ENCODE measurements at places on chromosomes 1 and 21.
A peak's percentile ranks its signal among the peaks of the same experiment; 100 is the strongest.

DNA sequence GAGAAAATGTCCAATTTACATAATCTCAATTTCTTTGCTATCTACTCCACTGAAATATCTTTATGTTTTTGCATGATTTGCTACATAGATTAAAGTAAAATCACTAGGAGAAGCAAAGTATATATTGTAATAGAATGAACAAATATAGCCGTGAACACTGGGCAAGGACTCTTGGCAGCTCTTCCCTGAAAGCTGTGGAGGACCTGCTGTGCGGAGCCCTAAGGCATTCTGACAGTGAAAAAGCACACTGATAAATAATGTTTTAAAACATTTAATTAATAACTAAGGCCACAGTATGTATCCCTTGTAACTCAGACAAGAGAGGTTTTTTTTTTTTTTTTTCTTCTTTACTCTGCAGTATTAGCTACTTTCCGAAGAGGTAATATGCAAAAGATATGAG, 256.1 kb upstream of the DPYD start:
- DNase-seq: no peak

DNA sequence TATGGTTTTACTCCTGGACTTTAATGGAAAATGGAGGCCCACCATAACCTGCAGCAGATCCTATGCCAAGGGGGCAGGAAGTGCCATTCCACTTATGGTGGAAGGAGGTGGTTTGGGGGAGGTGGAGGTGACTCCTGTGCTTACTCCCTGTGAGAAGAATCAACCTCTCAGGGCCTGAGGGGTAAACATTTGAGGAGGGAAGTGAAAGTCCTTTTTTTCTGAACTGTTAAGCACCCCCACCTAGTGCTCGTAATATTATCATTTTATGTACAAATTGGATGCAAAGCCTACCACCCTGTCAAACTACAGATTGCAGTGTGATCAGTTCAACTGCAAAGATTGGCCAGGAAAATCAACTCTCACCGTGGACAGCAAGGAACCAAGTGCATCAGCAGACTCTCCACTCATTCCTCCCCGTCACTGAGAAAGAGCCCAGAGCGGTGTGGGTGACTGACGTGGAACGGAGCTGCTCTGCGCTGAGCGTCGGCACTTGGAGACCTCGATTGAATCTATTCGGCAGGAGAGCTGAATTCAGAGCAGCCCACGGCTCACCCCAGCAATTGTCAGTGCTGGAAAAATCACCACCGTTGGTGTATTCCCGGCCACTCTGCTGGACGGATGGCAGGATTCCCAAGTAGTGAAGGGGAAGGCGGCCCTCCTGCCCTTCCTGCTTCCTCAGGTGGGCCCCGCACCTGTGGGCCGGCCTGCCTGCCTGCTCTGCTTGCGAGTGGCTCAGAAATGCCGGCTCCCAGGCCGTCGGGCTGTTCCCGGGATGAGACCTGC, 46.8 kb upstream of the COX20 start:
- no peak for DNase-seq

DNA sequence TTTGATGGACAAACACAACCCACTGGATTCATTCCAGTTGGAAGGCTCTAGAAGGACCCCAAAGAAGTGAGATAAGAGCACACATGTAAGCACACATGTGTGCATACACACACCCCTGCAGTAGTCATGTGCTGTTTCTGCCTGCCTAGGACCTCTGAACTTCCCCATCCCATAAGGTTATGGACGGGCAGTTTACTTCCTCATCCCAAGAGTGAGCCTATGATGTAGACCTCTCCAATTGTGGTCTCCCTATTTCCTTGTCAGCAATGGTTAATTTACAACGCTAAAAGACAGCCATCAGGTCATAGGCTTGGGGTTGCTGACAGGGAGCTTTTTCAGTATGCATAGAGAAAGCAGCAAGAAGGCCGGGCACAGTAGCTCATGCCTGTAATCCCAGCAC, 15.4 kb upstream of the ADAR start:
- no peak for DNase-seq

GRCh38 chr1:38464071-38464661, 395.4 kb downstream of the RRAGC start:
- DNase-seq: peak; percentile 47

- no peak for DNase-seq
Measured at GRCh38 chr1:246814890-246815289, 90.7 kb downstream of the SCCPDH start.

GRCh38 chr1:226548256-226549093, at the start of gene STUM:
Gene STUM, plus strand, starts transcription at chr1:226548764. Its CDS starts 141 bp downstream, at chr1:226548905.
- peak; percentile 72 for DNase-seq

DNA sequence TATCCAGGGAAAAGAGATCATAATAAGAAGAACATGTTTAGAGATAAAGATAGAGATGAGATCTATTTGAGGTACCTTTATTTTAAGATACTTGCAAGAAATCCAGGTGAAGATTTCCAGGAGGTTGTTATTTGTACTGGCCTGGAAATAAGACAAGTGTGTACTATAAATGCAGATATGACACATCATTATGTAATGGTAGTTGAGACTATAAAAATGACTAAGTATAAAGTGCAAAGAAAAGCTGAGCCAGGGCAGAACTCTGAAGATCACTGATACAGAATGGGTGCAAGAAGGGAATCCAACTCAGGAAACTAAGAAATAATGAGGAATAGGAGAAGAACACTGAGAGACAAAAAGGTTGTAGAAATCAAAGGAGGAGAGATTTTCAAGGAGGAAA, 378.2 kb upstream of the PBX1 start:
- DNase-seq: no peak

DNA sequence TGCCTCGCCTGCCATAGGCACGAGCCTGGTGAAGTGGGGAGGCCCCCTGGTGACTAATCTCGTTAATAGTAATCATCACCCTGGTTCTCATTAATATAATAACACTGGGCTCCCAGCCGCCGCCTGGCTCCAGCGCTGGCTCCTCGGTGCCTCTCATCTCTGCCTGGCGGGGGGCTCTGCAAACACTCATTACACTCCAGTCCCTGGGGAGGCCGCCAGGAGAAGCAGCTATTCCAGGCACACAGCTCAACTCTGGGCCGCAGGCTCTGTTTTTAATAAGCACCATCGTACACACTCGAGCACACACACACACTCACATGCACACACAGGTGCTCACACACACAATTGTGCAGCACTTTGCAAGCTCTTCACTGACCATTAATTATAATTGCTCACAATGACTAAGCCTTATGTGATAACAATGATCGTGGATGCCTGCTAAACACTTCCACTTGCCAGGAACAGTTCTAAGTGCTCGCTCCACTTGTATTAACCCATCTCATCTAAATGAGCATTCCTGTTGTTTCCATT, 52.2 kb downstream of the SDC3 start:
- DNase-seq: peak; percentile 75

DNA sequence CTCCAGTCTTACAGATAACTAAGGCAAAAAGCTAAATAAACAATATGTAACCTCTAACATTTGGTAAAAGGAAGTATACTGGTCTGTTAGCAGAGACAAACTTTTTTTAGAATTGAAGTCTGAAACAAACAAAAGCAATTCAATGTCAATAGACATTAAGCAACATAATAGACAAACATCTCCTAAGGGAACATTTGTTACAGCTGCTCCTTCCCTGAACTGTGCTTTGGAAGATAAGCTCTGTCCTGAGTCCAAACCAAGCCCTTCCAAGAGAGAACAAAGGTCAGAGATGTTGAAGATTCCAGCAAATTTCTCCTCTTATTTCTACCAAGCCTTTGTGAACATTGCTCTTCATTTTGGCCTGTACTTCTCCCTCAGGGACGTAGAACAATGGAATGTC, 25.3 kb downstream of the FMO2 start:
- no peak for DNase-seq

GRCh38 chr1:77227381-77227780, 8.2 kb upstream of the PIGK start:
- DNase-seq: no peak

DNA sequence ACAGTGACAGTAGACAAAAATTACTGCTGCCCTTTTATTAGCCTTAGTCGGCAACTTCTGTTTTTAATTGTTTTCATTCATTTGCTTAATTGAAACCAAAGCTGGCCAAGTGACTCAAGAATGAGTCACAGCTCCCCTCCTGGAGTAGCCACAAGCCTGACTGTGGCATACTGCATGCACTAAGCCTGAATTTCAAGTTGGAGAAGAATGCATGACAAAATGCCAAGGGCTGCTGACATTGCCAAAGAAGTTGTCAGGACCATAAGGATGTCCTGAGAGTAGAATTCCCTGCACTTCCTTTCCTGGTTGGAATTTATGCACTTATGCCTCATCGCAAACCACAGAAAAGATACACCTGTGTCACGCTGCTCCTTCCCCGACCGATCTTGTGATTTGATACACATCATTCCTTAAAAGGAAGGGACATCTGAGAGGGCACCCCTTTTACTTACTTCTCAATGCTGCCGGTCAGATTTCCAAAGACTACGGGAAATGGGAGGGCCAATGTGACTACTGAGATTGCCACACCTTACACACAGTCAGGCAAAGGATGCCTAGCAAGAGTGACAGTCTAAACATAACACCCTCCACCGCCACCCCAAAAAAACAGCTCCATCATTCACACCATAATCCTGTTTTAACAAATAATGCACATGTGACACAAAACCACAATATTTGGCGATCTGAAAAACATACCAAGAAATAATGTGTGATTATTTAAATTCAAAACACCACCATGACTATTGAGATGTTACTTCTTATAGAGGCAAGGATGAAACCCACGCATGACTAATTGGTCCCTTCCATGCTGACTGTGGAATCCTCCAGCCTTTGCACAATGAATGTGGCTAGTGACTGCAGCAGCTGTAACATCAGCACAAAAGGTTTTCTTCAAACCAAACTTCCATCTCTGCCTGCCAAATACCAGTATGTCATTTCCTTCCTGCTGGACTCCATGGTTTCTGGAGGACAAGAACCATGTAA, 28.2 kb downstream of the VAV3 start:
- no peak for DNase-seq

DNA sequence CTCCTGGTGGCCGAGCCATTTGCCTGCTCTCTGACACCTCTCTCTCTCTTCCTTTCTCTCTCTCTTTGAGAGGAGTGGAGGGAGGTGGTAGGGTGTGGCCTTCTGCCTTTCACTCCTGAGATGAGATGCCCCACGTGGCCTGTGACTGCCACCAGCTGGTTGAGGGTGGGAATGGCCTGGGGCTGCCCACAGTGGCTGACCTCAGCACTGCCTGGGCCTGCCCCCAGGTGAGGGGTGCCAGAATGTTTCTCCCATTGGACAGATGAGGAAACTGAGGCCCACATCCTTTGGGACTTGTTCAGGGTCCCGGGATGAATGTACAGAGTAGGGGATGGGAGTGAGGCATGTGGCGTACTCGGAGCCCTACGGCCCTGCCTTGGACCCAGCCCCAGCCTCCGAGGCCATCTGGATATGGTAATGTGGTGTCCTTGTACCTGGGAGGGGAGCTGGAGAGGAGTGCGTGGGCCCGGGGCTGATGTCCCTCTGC, 12.7 kb upstream of the C1orf167 start:
- DNase-seq: peak; percentile 69

- no peak for DNase-seq
Measured at GRCh38 chr21:26933448-26933847, 33.4 kb downstream of the ADAMTS5 start.

DNA sequence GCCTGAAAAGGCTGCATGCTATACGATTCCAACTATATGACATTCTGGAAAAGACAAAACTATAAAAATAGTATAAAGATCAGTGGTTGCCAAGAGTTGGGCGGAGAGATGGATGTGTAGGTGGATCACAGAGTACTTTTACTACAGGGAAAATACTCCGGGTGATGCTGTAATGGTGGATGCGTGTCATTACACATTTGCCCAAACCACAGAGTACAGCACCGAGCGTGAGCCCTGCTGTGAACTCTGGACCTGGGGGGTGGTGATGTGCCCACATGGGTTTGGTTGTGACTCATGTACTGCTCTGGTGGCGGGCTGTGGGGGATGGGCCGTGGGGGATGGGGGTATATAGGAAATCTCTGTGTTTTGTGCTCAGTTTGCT, 162.7 kb upstream of the COL6A1 start:
- no peak for DNase-seq

GRCh38 chr21:17454315-17455027, 58.4 kb upstream of the CXADR start:
- peak; percentile 99 for DNase-seq

GRCh38 chr1:31587720-31588423, 11.6 kb downstream of the TINAGL1 start:
- DNase-seq: peak; percentile 66

- no peak for DNase-seq
Measured at GRCh38 chr1:25933479-25934365, 27.5 kb upstream of the STMN1 start.

- no peak for DNase-seq
Measured at GRCh38 chr1:183989604-183990003, 47.9 kb downstream of the COLGALT2 start.

DNA sequence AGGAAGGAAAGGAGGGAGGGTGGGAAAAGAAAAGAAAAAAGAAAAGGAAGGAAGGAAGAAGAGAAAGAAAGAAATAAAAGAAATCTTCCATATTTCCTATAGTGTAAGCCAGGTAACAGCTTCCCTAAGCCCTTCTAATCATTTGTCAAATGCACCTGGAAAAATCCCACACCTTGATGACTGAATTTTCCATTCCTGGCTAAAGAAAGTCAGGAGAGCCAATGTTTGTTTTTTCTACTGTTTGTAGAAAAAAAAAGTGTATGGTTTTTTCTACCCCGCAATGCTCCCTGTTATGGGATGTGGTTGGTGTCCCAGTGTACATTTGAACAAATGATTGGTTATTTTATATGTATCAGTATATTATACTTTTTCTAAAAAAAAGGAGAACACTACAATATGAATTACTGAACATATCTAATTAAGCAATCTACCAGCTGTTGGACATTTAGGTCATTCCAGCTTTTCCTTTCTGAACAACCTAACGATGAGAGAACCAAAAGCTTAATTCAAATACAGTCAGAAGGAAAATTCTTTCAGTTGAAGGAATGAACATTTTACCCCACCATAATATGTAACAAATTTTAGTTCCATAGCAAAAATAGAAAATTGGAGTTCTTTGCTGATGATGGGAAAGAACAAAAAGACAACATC, 355.0 kb downstream of the SETD4 start:
- no peak for DNase-seq

GRCh38 chr1:168476588-168477385, 67.0 kb downstream of the XCL2 start:
- no peak for DNase-seq

- DNase-seq: no peak
Measured at GRCh38 chr1:55913565-55913964, 665.8 kb downstream of the PLPP3 start.

Measured in NCI-H82 (cell line).